ENCODE measurements at places on chromosomes 11 and 22.

DNA sequence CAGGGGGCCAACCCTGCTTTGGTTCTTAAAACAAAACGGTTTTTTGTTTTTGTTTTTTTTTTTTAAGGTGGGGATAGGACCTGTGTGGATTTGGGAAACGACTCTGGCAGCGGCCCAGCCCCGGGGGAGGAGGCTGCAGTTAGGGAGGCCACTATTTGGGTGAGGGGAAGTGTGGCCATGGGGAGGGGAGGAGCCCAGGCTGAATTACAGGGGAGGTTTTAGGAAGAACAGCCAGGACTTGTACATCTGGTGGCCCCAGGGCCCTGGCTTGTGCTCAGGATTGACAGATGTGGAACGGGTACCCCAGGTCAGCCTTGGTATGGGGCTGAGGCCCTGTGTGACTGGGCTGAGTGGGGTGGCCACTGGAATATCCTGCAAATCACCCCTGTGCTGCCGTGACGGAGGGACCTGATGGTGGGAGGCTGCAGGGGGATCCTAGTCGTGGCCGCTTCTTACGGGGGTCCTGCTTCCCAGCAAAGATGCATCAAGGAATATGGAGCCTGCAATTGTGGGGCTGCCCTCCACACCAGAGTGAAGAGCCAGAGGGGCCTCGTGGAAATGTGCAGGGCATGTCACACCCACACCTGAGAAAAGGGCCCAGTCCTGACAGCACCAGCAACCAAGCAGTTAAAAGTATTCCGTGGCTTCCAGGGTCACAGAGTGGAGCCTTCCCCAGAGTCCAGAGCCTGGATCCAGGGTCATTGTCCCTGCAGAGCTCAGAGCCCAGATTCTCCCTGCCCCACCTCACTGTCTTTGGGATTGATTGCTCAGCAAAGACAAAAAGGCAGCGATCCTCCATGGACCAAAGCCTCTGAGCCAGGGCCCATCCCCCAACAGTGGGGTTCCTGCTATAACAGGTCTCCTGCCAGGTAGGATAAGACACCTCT lies 55.2 kb upstream of the WNT7B start:
- no peak for DNase-seq

DNA sequence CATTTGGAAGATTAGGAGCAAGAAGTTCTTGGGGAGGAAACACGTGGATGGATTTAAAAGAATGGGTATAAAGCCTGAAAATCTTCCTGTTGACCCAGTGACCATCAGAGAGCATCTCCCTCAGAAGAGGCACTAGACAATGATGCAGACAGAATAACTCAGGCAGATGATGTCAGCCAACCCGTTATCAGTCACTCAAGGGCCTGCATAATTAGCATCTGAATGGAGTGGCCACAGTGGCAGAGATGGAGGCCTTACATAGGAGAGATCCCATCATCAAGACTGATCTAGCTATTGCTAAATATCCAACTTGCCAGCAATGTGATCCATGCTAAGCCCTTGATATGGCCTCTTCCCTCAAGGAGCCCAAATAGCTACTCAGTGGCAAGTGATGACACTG lies 70.7 kb upstream of the CD82 start:
- no peak for DNase-seq

DNA sequence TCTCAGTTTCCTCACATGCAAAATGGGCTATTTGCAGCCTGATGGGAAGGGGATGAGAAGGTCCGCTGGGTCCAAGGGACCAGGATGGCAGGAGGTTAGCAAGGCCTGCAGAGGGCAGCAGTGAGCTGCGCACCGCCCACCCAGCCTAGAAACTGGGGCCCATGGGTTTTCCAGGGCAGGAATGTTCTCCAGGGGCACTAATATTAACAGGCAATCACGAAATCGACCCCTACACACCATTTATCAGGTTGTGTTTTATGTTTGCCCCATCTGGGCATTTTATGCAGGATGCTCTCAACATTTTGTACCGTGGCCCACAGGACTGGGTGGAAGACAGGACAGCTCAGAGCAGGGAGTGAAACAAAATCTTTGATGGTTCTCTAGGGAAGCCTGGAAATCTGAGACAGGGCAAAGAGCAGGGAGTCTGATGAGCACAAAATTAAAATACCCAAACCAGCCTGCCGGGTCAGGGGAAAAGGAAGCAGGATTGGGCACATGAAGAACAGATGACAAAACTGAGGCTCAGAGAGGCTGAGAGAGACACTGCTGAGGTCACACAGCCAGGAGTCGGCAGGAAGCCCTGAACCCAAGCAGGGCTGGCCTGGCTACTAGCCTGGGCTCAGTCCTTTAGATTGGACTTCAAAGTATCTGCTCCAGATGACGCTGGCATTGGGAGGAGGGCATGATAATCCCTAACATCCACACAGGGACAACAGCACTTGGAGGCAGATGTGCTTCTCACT lies 1.6 kb upstream of the BCR start:
- no peak for DNase-seq

DNA sequence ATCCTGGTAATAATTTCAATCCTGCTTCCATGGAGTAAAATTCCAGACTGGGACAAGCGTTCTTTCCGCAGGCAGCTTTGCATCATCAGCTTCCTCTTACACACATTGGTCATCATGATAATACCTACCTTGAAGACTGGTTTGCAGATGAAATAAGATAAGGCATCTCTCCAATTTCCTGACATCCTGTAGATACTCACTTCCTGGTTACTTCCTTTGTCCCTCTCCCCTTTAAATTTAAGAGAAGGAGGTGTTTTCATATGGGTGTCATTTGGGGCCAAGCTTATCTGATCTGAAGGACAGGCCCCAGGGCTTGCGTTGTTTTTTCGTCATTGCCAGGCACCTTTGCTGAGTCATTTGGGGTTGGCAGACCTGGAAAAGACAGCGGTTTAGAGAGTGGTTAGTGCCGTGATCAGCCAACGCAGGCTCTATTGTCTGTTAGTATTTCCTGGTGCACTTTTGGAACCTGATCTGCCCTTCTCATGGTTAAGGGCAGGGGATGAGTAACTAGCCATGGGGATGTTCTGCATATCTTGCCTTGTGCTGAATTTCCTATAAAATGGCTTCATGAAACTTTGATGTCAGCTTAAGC lies 24.1 kb downstream of the GRAMD1B start:
- DNase-seq = peak; percentile 14

DNA sequence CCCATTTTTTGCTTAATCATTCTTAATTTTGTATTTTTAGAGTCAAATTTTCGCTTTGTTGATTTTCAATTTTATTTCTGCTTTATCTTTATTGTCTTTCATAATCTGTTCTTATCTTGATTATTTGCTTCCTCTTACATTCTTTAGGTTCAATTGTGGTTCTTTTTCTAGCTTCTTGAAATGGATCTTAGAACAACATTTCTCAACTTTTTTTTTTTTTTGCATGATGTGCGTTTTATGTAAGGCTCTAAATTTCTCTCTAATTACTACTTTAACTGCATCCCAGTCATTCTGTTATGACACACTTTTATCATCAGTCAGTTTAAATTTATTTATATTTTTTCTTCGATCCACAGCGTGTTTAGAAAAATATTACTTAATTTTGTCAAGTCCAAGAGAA lies 65.2 kb upstream of the PARVA start:
- DNase-seq = no peak

- no peak for DNase-seq
Measured at GRCh38 chr11:119371778-119372182, 9.7 kb downstream of the USP2 start.

GRCh38 chr11:28621753-28622152 lies 513.6 kb downstream of the METTL15 start:
- DNase-seq = no peak

GRCh38 chr22:30889996-30890480 lies 78.5 kb downstream of the MORC2 start:
- no peak for DNase-seq

All from stimulated activated CD4-positive, alpha-beta T cell treated with anti-CD3 and anti-CD28 coated beads, TNF-alpha, amount 100 ng/mL, for 1 hour (primary cell).